Stimulated activated CD8-positive, alpha-beta memory T cell treated with anti-CD3 and anti-CD28 coated beads, Interleukin-4, amount 100 ng/mL, for 1 hour (primary cell): ENCODE measurements at places on chromosomes 4 and X.

DNA sequence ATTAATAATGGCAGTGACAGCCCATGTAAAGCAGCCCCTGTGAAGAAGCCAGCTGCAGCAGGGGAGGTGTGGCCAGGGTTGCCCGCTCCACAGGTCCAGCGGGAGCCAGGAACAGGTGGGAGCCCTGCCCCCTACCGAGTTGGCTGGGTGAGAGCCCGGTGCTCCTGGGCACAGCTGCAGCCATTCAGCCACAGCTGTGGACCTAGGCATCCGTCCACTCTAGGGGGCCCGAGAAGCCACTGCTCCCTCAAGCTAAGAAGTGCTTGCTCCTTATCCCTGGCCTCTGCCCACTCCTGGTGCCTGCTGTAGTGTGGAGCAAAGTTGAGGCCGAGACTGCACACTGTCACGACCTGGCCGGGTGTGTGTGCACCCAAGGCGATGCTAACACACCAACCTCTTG, 1469.0 kb downstream of the PCDH7 start:
- DNase-seq: no peak

DNA sequence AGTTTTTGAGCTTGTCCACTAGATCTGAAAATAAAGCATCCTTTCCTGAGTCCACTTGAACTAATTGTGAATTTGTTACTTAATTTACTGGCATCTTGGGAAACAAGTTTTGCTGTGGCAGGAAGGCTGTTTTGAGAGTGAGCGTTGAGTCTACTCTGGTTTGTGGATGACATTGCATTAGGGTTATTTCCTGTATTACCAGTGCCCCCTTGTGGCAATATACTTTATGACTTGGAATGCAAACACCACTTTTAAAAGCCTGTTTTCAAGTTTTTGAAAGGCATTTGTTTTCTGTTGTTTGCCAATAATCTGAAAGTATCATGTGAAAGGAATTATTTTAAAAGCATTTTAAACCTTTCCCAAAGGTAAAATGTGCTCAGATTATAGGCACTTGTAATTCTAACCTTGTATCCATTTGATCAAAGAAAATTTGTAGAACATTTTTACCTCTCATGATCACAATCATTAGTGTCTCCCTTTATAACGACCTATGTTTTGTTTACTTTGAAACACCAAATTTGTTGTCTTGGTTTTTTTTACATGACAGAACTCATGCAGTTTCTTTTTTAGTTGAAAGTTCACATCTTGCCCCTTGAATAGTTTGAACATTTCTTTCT, 18.0 kb upstream of the CYP2U1 start:
- no peak for DNase-seq

- DNase-seq: no peak
These were observed 1.8 kb downstream of the SEPTIN6 start for GRCh38 chrX:119690921-119691716.

GRCh38 chrX:7198499-7198898, 50.5 kb upstream of the PUDP start:
- DNase-seq: no peak

GRCh38 chr4:139901531-139902320, 236.1 kb downstream of the MGST2 start:
- no peak for DNase-seq

GRCh38 chrX:9312922-9313867, 151.7 kb upstream of the TBL1X start:
- peak; percentile 56 for DNase-seq

DNA sequence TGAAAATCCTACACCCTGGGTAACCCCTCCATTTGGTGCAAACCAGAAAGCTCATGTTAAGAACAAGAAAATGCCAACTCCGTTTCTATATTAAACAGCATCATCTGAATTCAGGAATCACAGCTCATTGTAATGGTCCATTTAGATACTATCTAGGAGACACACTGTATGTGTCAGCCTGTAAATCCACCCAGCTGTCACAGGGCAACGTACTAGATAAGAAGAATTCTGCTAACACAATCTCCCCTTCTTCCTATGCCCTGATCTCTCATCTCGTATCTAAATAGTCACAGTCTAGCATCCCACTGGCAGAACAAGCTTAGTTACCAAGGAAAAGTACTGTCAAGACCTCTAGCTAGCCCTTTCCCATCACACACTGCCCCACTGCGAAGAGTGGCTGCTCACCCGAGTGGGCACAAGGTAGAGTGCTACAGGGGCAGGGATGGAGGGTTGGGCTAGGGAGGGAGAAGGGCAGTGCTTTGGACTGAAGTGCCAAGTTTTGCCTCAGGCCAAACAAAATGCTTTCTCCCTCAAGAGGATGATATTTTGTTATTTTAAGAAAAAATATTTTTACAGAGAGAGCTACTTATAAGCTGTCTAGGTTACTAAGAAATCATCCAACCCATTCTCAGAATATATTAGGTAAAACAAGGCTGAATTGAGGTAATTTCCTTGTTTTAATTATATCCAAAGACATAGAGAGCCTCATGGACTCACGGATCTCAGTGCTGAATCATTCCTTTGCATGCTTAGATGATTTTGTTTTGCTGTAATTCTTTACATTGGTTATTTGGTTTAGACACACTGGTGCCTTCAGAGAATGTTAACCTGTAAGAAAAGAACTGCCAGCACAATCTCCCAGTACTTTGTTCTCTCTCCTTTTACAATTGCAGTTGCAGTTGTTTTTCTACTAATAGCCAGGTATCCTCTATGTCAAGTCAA, 196.6 kb downstream of the PRDM5 start:
- DNase-seq: no peak

- DNase-seq: no peak
These were observed 254.4 kb upstream of the BOD1L1 start for GRCh38 chr4:13881892-13882291.

DNA sequence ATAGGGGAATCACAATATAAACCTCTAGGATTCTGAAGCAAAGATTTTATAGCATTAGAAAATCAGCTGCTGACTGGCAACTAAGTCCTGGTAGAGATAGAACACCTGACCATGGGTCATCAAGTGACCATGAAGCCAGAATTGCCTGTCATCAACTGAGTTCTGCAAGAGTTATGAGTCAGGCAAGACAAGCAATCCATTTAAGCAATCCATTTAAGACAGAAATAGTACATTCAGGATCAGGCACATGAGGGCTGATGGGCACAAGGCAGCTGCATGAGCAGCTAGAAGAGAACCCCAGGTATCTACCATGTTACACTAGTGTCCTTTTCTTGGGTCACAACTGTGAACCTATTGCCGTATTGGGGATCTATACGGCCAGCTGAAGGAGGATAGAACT, 98.9 kb downstream of the SPRY1 start:
- no peak for DNase-seq

- DNase-seq: no peak
These were observed 401.9 kb upstream of the NDST4 start for GRCh38 chr4:115515366-115515765.

DNA sequence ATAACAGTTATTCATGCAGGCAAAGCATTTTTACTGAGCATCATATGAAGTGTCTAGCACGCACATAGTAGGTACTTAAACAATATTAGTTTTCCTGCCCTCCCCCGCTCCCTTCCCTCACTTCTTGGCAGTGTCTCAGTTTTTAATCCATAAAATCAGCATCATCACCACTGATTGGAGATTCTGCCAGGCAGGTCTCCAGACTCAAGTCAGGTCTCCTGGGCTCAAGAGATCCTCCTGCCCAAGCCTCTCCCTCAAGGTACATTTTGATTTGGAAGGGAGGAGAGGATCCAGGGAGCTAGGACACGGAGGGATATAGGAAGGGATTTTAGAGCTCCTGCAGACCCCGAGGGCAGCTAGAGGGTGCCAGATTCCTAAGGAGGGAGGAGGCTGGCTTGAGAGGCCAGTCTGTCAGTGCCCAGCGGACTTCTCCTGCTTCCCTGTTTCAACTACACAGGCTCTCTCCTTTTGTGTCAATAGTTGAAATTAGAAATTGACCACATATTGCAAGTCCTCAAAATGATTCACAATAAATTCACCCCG, 4.4 kb upstream of the FAT1 start:
- DNase-seq: no peak

DNA sequence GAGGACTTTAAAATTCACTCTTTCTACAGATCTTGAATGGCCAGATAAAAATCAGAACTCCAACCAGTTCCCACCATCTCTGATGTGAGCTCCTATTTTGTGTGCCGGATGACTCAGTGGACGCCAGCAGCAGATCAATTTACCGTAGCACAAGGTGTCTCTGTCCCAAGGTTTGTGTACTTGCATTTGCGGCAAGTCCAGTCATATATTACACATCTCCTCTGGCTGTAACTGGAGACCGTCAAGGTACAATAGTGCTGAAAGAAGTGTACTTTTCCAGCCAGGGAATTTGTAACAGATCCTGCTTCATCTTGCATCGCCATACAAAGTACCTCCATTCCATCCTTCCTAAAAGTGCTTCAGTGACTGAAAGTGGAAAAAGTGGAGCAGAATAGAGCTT, 108.2 kb upstream of the SORBS2 start:
- DNase-seq: no peak

DNA sequence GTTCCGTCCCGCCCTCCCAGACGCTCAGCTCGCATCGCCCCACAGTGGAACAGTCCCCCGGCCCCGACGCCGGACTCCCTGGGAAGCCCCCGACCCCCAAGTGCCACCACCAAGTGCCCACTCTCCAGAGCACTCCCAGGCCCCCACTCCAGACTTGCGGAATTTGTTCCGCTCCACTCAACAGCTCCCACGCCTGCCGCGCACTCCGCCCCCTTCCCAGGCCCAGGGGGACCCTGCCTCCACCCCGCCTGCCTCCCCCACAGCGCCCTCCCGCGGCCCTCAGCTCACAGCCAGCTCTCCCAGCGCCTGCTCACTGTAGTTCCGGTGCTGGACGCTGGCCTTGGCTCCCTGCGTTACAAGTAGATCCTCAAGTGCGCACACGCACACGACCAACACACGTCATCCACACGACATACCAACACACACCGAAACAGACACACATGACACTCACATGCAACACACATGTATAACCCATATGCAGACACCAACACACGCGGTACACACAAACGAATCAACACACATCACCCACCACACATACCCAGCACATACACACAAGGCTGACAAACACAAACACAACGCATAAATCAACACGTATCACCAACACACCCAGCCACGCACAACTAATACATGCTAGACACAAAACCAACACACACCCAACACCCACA, 8.0 kb downstream of the MSX1 start:
- no peak for DNase-seq

DNA sequence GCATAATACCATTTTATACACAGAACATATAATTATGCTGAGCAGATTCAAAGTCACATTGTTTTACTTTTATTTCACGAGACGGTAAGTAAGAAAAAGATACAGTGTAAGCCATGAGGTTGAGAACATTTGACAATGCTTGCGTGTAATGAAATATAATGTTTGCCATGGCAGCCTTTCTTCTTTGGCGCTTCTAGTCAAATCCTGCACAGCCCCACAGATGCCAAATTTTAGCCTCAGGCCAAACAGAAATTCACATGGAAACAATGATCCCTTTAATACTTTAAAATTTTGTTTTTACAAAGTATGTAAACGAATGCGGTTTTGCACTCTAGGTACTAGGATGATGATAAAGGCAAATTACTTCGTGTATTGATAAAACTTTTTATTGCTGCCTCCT, 502.7 kb upstream of the SMIM31 start:
- DNase-seq: no peak
